T-helper 1 cell (primary cell): ENCODE measurements at places on chromosomes 2 and 18.

DNA sequence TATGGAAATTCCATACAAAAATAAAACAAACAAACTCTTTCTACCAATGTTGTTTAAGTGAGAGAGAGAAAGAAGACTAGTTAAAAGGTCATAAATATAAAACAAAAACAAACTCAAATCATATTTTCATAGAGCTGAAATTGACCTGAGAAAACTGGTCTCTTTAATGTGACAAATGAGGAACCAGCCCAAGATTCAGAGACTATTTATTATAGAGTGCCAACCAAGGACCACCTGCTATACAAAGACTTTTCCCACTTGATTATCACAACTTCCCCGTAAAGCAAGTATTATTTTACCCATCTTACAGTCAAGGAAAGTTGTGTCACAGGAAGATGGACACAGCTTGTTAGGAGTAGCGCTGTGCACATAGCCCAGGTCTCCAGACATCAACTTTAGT is 13.3 kb downstream of the ANKRD44 start:
- no peak for DNase-seq

DNA sequence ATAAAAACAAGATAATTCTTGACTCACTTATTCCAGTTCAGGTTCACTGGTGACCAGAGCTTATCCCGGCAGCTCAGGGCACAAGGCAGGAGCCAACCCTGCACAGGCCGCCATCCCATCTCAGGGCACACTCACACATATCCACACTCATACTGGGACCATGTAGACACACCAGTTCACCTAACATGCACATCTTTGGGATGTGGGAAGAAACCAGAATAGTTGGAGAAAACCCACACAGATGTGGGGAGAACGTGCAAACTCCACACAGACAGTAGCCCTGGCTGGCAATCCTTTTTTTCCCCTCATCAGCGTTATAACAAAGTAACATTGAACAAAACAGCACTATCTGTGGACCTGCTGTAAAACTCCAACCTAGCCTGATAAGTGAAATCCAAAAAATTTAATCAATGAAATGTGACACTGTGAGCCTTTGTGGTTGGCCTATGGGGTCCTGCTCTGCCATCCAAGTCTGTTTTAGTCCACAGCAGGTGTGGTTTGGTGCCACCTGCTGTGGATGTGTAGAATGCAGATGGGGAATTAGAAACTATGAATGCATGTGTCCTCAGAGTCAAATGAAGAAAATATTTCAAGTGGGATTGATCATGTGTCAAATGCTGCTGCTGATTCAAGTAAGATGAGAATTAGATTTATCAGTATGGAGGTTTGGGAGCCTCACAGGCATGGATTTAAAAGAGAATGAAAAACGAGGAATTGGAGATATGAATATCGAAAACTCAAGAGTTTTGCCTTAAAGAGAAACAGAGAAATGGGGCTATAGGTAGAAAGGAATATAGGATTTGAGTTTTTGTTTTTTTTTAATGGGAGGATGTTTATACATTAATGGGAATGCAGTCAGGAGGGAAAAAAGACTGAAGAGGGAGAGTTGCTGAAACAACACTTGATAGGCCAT is 47.0 kb downstream of the UGP2 start:
- no peak for DNase-seq

DNA sequence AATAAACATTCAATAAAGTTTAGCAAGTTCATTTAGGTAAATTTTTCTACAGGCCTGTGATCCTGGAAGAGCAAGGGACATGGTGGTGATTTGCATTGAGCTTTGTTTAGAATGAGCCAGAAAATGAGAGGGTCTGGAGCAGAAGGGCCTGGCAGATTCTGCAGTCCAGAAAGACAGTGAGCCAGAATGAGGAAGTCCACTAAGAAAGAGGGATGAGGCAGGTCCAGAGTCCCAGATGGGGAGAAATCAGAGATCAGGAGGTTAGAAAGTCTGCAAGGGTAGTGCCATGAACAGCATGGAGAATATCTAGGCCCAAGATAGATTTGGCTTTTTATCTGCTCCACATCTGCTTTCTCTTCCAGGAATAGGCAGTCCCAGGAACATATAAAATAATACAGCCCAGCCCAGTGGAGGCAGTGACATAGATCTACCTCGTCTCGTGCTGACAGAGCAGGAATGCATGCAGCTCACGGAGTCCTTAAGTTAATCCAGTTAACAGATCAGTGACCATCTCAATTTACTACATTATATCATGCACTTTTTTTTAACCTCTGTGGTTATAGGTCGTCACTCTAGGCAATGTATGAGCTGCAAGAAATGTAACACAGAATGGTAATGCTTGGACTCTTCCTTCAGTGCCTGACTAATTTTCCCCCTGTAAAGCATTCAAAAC is 429.0 kb downstream of the SUCLG1 start:
- no peak for DNase-seq

- no peak for DNase-seq
These were observed 469.4 kb upstream of the SMIM21 start for GRCh38 chr18:75896865-75897264.

- DNase-seq = no peak
These were observed 941 bp upstream of the SGO2 start for GRCh38 chr2:200525066-200525465.

DNA sequence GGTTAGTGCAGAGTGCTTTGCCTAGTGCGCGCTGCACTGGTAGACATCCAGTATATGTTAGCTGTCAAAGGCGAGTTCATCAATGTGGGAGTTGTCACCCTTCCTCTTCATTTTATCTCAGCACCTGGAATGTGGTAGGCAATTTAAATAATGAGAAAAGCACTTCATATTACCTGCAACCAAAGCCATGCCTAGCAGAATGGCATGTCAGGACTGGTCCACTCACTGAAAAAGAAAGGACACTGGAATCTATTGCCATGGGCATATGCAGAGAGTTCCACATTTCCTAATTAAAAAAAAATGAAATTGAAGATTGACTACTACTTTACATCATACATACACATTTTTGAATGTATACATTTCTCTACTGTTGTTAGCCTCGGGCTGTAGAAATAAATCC is 139.6 kb downstream of the PAX3 start:
- DNase-seq = no peak

GRCh38 chr18:68847219-68847837 is 49.4 kb downstream of the CCDC102B start:
- DNase-seq = no peak

GRCh38 chr2:223967981-223968380 is 10.7 kb downstream of the MRPL44 start:
- no peak for DNase-seq

DNA sequence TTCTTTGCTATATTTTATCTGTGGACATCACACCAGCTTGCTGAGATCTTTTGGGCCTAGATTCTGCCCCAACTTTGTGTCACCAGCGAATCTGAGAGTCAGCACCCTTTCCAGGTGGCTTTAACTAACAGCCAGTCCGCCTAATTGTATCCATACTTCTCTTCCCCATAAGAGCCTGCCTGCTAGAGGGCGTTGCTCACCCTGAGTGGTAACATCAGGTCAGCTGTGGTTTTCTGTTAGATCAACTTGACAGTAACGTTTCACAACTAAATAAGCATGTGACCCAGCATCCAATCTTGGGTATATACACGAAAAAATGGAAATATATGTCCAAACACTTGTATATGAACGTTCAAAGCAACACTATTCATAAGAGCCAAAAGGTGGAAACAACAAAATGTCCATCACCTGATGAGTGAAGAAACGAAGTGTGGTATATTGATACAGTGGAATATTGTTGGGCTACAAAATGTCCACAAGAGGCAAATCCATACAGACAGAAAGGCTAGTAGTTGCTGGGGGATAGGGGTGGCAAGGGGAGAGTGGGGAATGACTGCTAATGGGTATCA is 24.9 kb downstream of the EFHD1 start:
- DNase-seq = no peak

- DNase-seq = no peak
These were observed 48.9 kb downstream of the CDH2 start for GRCh38 chr18:28127763-28128658.

- DNase-seq = no peak
These were observed 188.9 kb downstream of the CMPK2 start for GRCh38 chr2:6676776-6677175.

DNA sequence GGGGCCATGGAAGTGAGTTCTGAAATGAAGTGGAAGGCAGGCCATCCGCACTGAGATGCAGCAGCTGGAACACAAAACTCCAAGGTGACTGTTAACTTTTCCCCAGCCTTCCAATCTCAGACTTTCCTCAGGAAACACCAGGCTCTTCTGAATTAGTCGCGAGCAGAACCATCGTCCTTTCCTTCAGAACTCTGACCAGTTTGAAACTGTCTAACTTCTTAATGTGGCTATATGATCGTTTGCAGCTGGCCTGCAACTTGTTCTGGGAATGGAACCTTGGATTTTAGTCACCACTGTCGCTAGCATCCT is 620 bp upstream of the RPL37A start:
- no peak for DNase-seq

DNA sequence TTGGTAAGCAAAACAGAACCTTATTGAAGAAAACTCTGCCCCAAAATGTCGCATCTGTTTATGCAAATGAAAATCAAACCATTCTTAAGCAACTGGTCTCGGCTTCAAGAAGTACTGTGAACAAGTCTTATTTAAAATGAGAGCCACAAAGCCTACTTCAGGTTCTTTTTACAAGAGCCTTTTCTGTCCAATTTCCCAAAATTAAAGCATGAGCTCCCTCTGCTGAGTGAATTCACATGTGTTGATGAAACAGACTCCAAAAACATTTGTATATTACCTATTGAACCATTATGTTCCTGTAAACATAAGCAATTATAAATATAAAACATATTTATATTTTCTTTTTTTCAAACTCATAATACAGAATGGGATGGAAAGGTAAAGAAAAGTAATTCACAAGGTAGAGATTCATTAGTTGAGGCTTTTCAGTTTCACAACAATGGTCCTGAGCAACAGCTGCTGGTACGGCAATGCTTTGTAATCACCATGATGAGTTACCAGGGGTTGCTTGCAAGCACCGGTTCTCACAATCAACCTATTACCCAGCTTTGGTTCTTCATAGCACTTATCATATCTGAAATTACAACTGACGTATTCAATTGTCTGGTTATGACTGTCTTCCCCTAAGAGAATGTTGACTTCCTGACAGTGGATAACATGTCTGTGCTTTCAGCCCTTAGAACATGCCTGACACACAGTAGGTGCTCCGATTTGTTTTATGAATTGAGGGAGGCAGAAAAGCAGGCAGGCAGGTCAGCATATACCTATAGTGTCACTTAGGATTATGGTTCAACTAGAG is 108.4 kb upstream of the BZW1 start:
- no peak for DNase-seq

GRCh38 chr2:12097859-12098258 is 351.4 kb downstream of the LPIN1 start:
- no peak for DNase-seq

DNA sequence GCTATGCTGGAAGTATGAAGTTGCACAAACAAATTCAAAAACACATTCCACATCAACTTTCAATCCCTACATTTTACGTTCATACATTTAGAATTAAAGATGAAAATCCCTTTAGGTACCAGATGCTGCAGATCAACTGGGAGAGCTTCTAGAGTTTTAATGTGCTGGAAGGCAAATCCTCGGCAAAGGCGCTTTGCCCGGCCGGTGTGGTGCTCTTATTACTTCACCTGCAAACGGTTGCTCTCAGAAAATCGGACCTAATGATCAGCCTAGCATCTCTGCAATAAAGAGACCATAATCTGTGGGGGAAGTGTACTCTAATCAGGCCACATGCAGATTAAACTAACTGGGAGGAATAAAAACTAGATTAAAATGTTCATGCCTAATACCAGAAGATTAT is 513.8 kb downstream of the ZEB2 start:
- no peak for DNase-seq

GRCh38 chr18:63161761-63162195 is 157.8 kb downstream of the BCL2 start:
- peak; percentile 58 for DNase-seq

- no peak for DNase-seq
These were observed 500.9 kb upstream of the NXPH2 start for GRCh38 chr2:139281124-139281523.

GRCh38 chr2:180910831-180911665 is 69.4 kb upstream of the UBE2E3 start:
- no peak for DNase-seq

GRCh38 chr2:170162271-170162632 is 15.7 kb upstream of the MYO3B start:
- no peak for DNase-seq

GRCh38 chr2:29490045-29490444 is 374.8 kb downstream of the CLIP4 start:
- no peak for DNase-seq

DNA sequence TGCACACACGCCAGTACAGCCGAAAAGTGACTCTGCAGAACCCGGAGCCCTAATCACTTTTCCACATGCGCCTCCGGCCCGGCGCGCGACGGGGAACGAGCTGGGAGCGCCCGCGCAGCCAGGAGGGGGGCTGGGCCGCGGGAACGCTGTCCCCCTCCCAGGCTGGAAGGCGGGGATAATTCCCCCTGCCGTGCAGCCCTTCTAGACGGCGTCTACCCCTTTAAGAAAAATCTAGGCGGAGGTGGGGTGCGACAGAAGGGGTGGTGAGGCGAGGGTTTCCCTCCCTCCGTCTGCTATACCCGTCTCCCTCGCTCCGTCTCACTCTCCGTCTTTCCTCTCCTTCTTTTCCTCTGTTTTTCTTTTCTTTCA is 2.4 kb downstream of the CYP26B1 start:
- no peak for DNase-seq

DNA sequence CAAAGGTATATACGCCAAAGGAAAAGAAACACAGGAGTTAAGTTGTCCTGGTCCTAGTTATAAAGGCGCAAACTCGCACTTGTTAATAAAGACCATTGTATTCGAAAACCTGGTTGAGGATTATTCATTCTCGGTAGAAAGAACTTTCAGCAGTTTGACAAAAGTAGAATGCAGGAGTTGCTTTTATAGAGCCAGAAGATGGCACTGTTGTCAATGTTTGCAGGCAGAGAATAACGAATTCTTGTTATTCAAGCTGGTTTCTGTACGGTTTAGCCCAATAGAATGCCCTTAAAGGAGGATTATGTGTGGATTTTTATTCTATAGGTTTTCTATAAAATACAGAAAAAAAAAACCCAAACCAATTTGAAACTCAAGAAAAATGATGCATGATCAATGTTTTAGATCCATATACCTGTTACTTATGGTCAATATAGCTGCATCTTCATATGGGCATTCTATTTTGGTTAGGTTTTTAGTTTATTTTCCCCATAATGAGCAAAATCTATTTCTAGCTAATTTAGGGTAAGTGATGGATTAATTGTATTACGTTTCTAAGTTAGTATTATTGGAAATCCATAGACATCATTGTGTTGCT is 510.3 kb downstream of the PLCL1 start:
- no peak for DNase-seq

- DNase-seq = no peak
These were observed 22.2 kb downstream of the SMIM21 start for GRCh38 chr18:75405351-75405750.

DNA sequence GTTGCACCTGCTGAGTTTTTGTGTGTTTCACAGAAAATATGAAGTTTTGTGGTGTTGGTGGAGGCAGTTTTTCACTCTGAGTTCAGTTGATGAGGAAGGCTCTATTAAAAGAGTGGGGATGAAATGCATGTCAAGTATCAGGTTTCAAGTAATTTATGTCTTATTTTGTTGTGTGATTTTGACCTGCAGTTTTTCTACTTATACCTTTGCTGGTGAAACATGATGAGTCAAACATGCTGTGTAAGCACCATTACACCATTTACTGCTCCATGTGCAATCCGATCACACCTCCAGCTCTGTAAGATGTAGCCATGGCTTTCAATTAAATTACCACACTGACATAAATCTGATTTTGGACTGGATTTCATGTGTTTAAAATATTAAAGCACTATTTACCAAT is 174.5 kb upstream of the ZEB2 start:
- DNase-seq = no peak

- DNase-seq = no peak
These were observed 46.2 kb upstream of the TRIM43B start for GRCh38 chr2:95530734-95531133.
